Kidney (tissue), 22 donors: ENCODE measurements at places on chromosomes 5 and 9. TPM values are rescaled to one million over a fixed set of nuclear protein-coding genes. Genes with fewer than 3 reads are reported as not detected.

PLEKHG4B gene
- polyA plus RNA-seq, result 0.37 TPM

DNA sequence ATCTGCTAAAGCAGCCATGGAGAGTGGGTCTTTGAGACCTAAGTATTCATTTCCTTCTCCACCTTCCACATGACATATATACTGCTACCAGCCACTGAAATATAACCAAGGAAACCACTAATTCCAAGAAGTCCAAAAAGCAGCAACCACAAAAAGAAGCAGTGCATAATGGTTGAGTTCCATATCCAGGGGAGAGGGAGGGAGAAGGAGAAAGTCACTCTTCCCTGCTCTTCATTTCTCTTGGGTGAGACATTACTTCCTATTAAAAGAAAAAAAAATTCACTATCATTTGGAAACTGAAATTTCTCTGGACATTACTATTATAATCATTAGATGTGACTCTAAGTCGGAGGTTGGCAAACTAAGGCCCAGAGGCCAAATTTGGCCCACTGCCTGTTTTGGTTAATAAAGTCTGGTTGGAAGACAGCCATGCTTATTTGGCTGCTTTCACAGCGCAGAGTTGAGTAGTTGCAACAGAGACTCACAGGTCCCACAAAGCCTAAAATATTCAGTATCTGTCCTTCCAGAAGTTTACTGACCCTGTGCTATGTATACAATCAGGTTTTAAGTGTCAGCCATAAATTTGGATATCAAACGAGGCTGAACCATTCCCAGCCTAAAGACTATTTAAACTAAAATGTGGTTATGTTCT is 168.6 kb downstream of the MPDZ start:
- H3K36me3 ChIP-seq, result no peaks in the 10 kb centered on the region
- H3K4me3 ChIP-seq, result no peak overlapping the region
- H3K27me3 ChIP-seq, result no peaks in the 10 kb centered on the region
- DNase-seq, result no peak
- H3K27ac ChIP-seq, result no peak overlapping the region

- no peaks in the 10 kb centered on the region for H3K27me3 ChIP-seq
- no peaks in the 10 kb centered on the region for H3K36me3 ChIP-seq
- H3K4me3 ChIP-seq, result no peak overlapping the region
- no peaks in the 10 kb centered on the region for H3K4me1 ChIP-seq
- H3K27ac ChIP-seq, result no peak overlapping the region
These were observed 53.3 kb upstream of the LMNB1 start for GRCh38 chr5:126723643-126724042.

GRCh38 chr5:78568212-78568611 is 80.4 kb downstream of the LHFPL2 start:
- no peak for DNase-seq
- H3K36me3 ChIP-seq, result no peaks in the 10 kb centered on the region
- peaks cover 19% of the 10 kb centered on the region for H3K4me1 ChIP-seq
- no peaks in the 10 kb centered on the region for H3K27me3 ChIP-seq
- no peak overlapping the region for H3K4me3 ChIP-seq

GRCh38 chr9:96450613-96451528 is 902 bp downstream of the HABP4 start:
- no peaks in the 10 kb centered on the region for H3K36me3 ChIP-seq
- no peaks in the 10 kb centered on the region for H3K4me1 ChIP-seq
- peaks cover 3% of the 10 kb centered on the region for H3K27me3 ChIP-seq
- peak; percentile 51 for DNase-seq

GRCh38 chr9:74742792-74743730 is 144.7 kb downstream of the TRPM6 start:
- H3K27ac ChIP-seq, result no peak overlapping the region
- H3K4me1 ChIP-seq, result no peaks in the 10 kb centered on the region
- peak; percentile 65 for DNase-seq
- no peaks in the 10 kb centered on the region for H3K27me3 ChIP-seq

GRCh38 chr9:103261951-103262350 is 266.8 kb downstream of the CYLC2 start:
- no peak for DNase-seq
- H3K36me3 ChIP-seq, result no peaks in the 10 kb centered on the region
- H3K27ac ChIP-seq, result no peak overlapping the region
- no peaks in the 10 kb centered on the region for H3K4me1 ChIP-seq
- no peaks in the 10 kb centered on the region for H3K27me3 ChIP-seq

GRCh38 chr9:114538241-114538640 is 33.0 kb upstream of the WHRN start:
- H3K4me3 ChIP-seq, result no peak overlapping the region
- DNase-seq, result no peak
- no peaks in the 10 kb centered on the region for H3K4me1 ChIP-seq
- H3K27ac ChIP-seq, result no peak overlapping the region
- H3K36me3 ChIP-seq, result no peaks in the 10 kb centered on the region
